Activated CD4-positive, alpha-beta memory T cell treated with anti-CD3 and anti-CD28 coated beads for 36 hours (primary cell): ENCODE measurements at places on chromosomes 5 and 9. TPM values are rescaled to one million over a fixed set of nuclear protein-coding genes. Genes with fewer than 3 reads are reported as not detected.

DNA sequence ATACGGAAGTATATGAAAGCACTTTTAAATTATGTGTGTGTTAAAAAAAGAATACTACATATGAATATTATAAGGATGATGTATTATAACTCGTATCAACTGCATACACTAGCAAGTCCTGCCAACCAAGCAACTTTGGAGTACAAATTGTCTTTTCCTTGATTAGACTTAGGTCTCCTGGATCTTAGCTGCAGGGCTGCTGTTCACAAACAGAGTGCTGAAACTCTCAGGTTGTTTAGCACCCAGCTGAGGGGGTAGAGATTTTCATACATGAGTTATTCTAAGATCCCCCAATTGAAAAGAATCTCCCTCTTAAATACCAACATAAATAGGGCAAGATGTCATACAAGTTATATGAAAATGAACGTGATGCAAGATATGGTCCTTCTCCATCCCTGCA, 149.8 kb upstream of the TNC start:
- no peak overlapping the region for H3K4me3 ChIP-seq
- no peaks in the 10 kb centered on the region for H3K36me3 ChIP-seq
- no peak for DNase-seq
- H3K27me3 ChIP-seq: peaks cover 3% of the 10 kb centered on the region
- H3K4me1 ChIP-seq: no peaks in the 10 kb centered on the region

DNA sequence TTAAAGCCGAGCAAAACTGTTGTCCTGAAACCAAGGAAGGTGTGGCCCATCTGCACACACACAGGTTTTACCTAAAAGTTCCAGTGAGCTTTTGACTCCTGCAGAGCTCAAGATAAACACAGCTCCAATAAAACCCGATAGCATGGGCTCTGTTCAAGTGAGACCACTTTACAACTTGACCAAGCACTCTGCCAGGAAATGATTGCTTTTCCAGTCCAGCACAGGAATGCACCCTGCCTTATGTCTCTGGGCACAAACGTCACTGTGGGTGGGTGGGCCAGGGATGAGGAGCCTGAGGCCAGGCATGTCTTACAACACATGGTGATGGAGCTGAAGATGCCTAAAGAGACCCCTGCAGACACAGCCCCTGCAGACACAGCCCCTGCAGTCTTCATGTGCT, 115.3 kb downstream of the ROR2 start:
- H3K27me3 ChIP-seq: peaks cover 4% of the 10 kb centered on the region
- H3K27ac ChIP-seq: no peak overlapping the region
- H3K4me3 ChIP-seq: no peak overlapping the region
- H3K4me1 ChIP-seq: no peaks in the 10 kb centered on the region

DNA sequence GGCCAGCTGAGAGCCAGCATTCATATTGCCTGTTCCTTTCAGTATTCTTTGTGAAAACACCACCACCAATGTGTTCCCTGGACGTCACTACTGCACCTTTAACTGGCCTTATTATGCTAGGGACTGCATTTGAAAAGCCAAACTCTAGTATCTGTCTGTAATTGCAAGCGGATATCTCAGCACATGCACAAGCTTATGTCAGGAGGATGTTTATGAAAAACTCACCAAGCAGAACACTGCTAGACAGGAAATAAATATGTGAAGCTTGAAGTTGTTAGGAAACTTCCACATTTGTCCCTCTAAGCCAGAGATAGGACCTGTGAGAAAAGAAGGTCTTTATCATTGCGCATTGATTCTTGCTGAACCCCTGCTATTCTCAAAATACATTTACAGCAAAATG, 135.4 kb upstream of the CCDC152 start:
- no peak overlapping the region for H3K4me3 ChIP-seq
- no peak overlapping the region for H3K27ac ChIP-seq
- H3K4me1 ChIP-seq: no peaks in the 10 kb centered on the region
- peaks cover 9% of the 10 kb centered on the region for H3K27me3 ChIP-seq

- DNase-seq: no peak
- no peak overlapping the region for H3K27ac ChIP-seq
- H3K27me3 ChIP-seq: peaks cover 3% of the 10 kb centered on the region
- H3K36me3 ChIP-seq: no peaks in the 10 kb centered on the region
Measured at GRCh38 chr5:57698802-57699201, 216.2 kb upstream of the ACTBL2 start.

DNA sequence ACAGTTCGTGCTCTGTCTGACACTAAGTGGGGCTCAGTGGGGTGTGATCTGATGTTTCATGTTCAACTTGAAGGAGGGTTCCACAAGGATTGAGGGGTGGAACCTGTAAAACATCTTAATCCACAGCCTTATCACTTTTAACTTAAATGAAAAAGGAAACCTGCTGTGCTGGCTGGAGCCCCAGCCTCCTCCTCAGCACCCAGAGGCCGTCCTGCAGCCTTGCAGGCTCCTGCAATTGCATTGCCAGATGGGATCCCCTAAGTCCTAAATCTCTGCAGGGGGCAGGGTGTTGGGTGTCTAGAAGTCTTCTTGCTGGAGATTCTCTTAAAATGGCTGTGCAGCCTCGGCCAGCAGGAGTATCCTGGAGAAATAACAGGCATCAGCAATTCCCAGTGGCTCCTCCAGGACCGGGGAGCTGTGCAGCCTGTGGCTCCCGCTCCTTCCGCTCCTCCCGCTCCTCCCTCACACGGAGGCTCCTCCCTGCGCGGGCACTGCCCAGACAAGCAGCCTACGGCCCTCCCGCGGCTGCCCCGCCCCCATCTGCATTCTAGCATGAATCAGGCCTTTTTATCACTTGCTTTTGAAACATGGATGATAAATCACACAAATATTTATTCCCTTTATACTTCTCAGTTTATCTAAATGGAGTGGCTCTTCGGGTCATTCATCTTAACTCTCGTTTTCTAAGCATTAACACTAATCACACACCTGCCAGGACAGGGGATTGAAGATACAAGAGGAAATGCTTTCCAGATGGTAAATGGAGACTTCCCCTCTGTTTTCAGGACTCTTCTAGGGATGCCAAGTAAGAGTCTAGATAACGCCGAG, 131.0 kb downstream of the ADAMTS16 start:
- no peaks in the 10 kb centered on the region for H3K4me1 ChIP-seq
- H3K27ac ChIP-seq: no peak overlapping the region
- no peak overlapping the region for H3K4me3 ChIP-seq
- no peaks in the 10 kb centered on the region for H3K36me3 ChIP-seq
- peaks cover 2% of the 10 kb centered on the region for H3K27me3 ChIP-seq

GRCh38 chr9:78552802-78553201, 255.9 kb downstream of the PSAT1 start:
- H3K36me3 ChIP-seq: no peaks in the 10 kb centered on the region
- H3K27me3 ChIP-seq: no peaks in the 10 kb centered on the region
- no peaks in the 10 kb centered on the region for H3K4me1 ChIP-seq
- no peak for DNase-seq
- H3K4me3 ChIP-seq: no peak overlapping the region

- H3K4me3 ChIP-seq: no peak overlapping the region
- no peaks in the 10 kb centered on the region for H3K27me3 ChIP-seq
- H3K36me3 ChIP-seq: no peaks in the 10 kb centered on the region
- H3K27ac ChIP-seq: no peak overlapping the region
Measured at GRCh38 chr9:111001526-111001925, 36.7 kb downstream of the LPAR1 start.

- H3K4me1 ChIP-seq: peaks cover 8% of the 10 kb centered on the region
- H3K4me3 ChIP-seq: no peak overlapping the region
- H3K36me3 ChIP-seq: no peaks in the 10 kb centered on the region
- no peaks in the 10 kb centered on the region for H3K27me3 ChIP-seq
Measured at GRCh38 chr9:133509179-133510083, 15.3 kb downstream of the MYMK start.

GRCh38 chr5:90477073-90477472, 2.4 kb downstream of the POLR3G start:
- H3K4me3 ChIP-seq: no peak overlapping the region
- DNase-seq: no peak
- H3K27ac ChIP-seq: no peak overlapping the region
- no peaks in the 10 kb centered on the region for H3K27me3 ChIP-seq

DNA sequence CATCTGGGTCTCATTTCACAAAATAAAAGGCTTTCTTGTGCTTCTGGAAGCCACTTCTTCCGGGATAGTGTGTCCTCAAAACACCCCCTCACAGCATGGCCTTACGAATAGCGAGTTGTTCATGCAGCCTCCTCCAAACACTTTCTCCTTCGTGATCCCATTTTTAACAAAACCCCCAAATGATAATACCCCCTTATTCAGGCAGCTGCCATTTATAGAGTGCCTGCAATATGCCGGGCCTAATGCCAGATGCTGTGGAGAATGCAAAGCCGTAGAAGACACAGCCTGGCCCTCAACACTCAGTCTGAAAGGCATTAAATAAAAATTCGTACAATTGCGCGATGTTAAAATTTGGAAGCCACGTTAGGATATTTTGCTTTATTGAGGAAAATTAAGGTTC, 66.4 kb upstream of the SLC44A1 start:
- H3K4me1 ChIP-seq: no peaks in the 10 kb centered on the region
- H3K27me3 ChIP-seq: no peaks in the 10 kb centered on the region
- no peak overlapping the region for H3K4me3 ChIP-seq
- no peak for DNase-seq
- no peaks in the 10 kb centered on the region for H3K36me3 ChIP-seq

GRCh38 chr5:154813736-154814135, 36.7 kb downstream of the FAXDC2 start:
- no peak overlapping the region for H3K27ac ChIP-seq
- peaks cover 66% of the 10 kb centered on the region for H3K36me3 ChIP-seq
- DNase-seq: peak; percentile 21
- H3K27me3 ChIP-seq: no peaks in the 10 kb centered on the region

DDX4 gene
- total RNA-seq: not detected

DNA sequence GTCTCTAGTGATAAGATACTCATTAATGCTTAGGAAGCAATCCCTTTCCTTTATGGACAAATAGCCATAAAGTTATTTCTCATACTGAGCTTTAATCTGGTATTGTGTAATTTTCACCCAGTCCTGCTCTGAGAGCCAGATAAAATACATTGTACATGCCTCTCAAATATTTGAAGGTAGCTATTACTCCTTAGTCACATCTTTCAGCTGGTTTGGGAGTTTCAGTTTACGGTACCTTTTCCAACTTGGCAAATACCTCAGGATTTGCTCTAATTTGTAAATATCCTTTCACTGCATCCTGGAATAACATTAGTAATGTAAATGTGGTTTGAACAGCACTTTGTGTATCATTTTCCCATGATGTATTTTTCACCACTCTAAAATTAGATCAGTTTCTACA, 47.4 kb downstream of the ABHD17B start:
- H3K27ac ChIP-seq: no peak overlapping the region
- no peak for DNase-seq
- H3K27me3 ChIP-seq: no peaks in the 10 kb centered on the region
- peaks cover 41% of the 10 kb centered on the region for H3K36me3 ChIP-seq
- no peak overlapping the region for H3K4me3 ChIP-seq

DPM2 gene
- total RNA-seq: 41.5 TPM

DNA sequence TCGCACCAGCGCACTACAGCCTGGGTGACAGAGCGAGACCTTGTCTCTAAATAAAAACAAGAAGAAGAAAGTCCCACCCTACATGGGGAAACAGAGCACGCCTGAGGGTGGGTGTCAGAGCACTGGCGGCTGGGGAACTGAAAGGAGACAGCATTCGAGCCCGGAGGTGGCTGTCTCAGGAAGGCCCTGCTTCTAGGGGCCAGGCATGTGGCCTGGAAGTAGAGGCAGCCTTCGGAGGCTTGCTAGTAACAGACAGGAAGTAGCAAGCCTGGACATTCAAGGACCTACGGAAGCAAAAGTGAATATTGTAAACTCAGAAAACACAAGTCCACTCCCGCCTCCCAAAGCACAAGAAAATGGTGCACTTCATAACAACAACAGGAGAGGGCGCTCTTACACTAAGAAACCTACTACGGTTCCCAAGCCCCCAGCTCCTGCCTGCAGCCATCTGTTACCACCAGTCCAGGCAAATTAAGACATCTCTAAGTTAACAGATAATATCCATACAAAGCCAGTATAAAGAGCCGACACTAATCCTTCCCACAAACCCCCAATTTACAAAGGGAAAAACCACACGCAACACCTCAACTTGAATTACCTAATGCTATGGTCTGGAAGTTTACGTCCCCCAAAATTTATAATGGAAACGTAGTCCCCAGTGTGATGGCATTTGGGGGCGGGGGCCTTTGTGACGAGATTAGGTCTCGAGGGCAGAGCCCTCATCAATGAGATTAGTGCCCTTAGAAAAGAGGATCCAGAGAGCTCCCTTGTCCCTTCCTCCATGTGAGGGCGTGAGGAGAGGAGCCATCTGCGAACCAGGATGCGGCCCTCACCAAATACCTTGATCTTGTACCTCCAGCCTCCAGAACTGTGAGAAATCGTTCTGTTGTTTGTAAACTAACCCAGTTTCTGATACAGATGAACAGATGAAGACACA, 7.7 kb downstream of the RASGEF1C start:
- H3K36me3 ChIP-seq: no peaks in the 10 kb centered on the region
- peaks cover 23% of the 10 kb centered on the region for H3K27me3 ChIP-seq
- peak; percentile 29 for DNase-seq
- no peak overlapping the region for H3K27ac ChIP-seq
- H3K4me1 ChIP-seq: no peaks in the 10 kb centered on the region

DNA sequence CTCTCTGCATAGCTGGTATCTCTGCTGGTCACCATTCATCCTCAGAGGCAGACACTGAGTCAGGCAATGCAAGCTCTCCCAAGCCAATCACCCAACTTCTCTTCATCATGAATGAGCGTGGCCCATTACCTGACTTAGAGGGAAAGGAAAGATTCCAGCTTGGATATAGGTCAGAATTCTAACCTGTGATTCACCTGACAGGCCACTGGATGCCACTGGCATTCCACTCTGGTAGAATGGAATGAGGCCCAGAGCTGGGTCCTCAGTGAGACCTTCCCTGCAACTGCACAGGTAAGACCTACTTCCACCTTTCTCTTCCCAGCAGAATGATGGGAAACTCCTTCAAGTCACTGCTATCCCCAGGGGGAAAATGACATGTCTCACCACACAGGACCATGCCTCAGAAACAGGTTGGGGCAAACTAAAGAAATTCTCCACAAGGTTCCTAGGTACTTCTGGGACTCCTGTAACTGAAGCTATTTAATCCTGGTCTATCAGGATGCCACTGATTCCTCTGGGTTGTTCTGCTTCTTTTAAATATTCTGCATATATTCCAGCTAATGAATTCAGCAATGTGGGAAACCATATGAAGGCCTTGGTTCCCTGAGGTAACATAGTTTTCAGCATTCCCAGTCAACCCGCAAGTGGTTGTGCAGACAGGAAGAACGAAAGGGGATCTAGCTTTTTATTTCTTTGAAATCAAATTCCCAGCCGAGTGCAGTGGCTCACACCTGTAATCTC, 62.0 kb downstream of the SUSD1 start:
- H3K4me3 ChIP-seq: no peak overlapping the region
- DNase-seq: peak; percentile 25
- H3K27me3 ChIP-seq: no peaks in the 10 kb centered on the region
- peaks cover 3% of the 10 kb centered on the region for H3K36me3 ChIP-seq
- H3K27ac ChIP-seq: no peak overlapping the region

GRCh38 chr9:137505421-137506140, 44.6 kb downstream of the PNPLA7 start:
- no peak overlapping the region for H3K4me3 ChIP-seq
- no peaks in the 10 kb centered on the region for H3K4me1 ChIP-seq
- no peaks in the 10 kb centered on the region for H3K27me3 ChIP-seq
- H3K36me3 ChIP-seq: peaks cover 14% of the 10 kb centered on the region
- no peak for DNase-seq
